ENCODE measurements at places on chromosomes 2 and 18.

GRCh38 chr18:26487437-26487836 is 60.9 kb downstream of the KCTD1 start:
- DNase-seq: no peak

DNA sequence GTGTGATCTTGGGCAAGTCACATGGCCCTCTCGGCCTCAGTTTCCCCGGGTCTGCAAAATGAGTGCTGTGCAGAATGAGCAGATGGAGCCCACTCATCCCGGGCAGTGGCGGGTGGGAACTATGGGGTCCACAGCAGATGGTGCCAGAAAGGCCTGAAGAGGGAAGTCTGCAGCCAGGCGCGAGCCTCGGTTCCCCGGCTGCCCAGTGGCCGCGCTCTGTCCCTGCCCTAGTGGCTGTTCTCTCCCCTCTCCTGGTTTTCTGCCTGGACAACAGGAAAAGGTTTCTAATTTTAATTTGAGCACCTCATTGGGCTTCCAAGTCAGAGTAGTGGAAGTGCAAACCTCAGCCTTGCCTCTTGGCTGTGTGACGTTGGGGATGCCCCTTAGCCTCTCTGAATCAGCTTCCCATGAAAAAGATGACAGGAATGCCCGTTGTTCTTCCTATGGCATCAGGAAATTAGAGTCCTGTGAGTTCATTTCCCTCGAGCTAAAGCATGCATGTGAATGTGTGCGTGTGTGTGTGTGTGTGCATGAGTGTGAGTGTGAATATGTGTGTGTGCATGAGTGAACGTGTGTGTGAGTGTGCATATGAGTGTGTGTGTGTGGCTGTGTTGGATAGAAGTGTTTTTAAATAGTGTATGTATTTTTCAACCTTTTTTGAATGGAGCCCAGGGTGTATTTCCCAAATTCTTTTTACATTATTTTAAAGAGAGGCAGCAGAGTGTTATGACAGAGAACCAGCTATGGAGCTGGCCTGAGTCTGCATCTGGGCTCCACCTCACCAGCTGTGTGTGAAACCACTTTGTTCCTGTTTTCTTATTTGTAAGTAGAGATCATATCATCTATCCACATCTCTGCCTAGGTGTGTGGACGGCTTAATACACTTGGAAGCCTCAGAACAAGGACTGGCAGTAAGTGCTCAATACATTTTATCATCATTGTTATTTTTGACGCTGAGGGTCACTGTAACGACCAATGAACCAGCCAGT is 41.3 kb downstream of the RRM2 start:
- DNase-seq: no peak

DNA sequence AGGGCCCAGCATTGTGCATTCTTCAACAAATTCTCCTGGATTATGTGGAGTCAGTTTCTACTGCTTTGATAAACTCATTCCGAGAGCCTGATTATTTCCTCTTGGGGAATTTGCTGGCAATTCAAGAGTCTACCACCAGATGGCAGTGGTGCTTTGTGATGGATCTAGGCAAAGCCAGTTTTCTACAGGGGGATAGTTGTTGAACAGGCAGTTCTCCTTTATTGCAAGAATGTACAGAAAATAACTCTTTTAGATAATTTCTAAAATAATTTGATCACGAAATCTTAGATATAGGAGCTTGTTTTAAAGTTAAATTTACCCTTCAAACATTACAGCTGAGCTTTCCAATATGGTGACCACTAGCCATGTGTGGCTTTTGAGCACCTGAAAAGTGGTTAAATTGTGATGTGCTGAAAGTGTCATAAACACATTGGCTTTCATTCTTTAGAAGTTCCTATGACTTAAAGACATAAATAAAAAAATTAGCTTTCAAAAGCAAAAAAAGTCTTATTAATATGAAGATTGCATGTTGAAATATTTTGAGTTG is 66.7 kb upstream of the HAAO start:
- DNase-seq: peak; percentile 25

DNA sequence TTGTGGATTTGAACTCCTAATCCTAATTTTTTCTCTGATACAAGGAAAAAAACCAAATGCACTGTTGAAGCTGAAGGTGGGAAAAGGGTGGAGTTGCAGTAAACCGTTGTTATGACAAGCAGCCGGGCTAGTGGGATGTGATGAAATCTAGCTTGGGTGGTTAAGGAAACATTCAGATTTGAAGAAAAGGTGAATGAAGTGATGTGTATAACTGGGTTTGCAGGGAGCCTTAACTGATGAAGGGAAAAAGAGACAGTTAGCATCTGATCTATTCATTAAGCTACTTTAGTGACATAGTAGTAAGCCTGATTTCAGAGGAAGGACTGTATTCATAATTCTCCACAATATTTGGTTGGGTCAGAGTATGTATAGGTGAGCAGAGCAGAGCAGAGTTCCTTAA is 3.5 kb downstream of the EML6 start:
- DNase-seq: no peak

DNA sequence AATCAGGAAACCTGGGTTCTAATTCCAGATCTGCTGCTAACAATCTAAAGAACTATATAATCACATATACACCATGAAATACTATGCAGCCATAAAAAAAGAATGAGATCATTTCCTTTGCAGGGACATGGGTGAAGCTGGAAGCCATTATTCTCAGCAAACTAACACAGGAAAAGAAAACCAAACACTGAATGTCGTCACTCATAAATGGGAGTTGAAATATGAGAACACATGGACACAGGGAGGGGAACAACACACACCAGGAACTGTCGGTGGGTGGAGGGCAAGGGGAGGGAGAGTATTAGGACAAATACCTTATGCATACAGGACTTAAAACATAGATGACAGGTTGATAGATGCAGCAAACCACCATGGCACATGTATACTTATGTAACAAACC is 33.2 kb downstream of the CDH2 start:
- DNase-seq: no peak

DNA sequence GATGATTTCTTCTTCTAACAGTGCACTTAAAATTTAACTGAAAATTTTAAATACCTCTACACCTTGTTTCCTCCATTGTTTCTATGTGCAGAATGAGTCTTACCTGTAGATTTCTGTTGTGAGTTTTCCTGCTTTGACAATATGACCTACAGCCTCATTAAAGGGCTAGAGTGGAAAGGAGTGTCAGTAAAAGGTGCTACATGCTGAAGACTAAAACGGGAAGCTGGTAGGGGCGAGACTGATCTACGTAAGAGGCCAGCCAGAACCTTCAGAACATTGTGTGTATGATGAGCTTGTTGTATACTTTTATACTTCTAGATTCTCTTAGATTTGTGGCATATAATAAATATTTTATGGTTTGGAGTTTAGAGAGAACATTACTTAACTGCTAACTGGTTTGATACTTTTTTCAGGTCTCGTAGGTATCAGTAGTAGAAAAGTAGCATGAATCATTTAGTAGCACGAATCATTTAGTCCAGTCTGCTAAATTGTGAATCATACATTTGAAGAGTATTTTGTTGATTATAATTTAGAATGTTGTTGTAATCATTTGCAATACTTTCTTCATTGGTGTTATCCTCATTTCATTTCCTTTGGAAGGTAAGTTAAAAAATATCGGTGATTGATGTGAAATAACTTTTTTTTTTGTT is 14.3 kb downstream of the INSIG2 start:
- no peak for DNase-seq

- DNase-seq: no peak
These were observed 46.3 kb downstream of the ARL4C start for GRCh38 chr2:234450431-234451124.

DNA sequence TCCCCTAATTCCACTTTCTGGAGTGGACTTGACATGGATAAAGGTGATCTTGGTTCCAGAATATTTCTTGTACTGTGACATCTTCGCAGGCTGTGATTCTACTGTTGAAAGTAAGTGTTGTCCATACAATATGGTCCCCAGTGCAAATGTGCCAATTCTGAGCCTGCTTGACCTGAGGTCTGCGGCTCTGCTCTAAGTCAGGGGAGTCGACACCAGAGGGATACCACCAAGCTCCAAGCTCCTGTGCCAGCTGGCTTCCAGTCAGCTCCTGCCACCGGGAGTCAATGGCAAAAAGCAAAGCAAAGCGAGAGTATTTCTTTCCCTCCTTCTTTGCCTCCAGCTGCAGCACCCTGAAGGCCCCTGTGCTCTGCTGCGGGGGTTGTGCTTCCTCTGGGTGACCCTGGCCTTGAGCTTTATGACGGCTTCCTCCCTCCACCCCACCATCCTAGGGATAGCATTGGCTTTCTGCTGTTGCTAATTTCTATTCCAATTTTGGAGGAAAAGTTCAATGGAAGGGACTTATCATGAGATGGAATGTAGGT is 50.4 kb downstream of the SLC35F5 start:
- no peak for DNase-seq

DNA sequence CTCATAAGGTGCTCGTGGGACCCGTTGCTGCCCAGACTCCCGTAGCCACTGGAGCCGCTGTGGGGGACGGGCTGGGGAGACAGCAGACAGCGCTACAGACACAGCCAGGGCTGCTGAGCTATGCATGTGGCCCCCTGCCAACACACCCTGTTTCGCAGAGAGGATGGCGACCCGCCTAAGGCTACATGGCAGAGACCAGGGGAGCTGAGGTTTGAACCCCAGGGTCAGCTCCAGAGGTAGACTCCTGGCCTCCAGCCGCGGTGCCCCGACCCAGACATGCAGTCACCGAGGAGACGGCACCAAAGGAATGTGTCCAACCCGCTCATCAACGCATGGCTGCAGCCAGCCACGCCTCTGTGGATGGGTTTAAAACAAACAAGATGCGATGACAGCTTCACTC is 21.0 kb upstream of the HES6 start:
- no peak for DNase-seq

- no peak for DNase-seq
These were observed 290.9 kb downstream of the LPIN1 start for GRCh38 chr2:12037301-12037700.

- DNase-seq: no peak
These were observed 122.4 kb downstream of the HIBCH start for GRCh38 chr2:190197143-190197720.

- no peak for DNase-seq
These were observed 122.8 kb downstream of the SLC4A10 start for GRCh38 chr2:161746891-161747535.

GRCh38 chr2:8324901-8325300 is 357.0 kb upstream of the ID2 start:
- DNase-seq: no peak

GRCh38 chr2:239328351-239329191 is 72.2 kb downstream of the HDAC4 start:
- peak; percentile 68 for DNase-seq

DNA sequence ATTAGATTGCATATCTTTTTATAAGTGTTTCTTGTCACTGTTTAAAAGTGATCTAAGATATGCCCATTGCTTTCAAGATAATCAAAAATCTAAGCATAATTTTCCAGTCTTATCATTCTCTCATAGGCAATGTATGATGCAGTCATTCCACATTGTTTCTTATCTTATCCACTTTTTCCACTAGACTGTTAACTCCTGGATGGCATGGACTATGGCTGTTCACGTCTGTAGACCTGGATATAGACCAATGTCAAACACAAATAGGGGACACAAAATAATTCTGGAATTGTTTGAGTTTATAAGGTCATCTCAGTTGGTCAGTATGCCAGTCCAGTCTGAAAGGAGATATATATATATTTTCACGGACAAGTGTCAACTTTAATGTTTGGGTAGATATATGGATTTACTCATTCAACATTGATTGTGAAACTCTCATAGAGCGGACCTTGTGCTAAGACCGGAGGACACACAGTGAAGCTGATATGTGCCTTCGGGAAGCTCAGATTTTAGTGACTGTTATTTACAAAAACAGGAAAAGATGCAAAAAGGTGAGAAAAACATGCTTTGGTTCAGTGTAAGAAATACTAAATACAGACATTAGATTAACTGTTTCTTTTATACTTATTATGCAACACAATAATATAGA is 689.4 kb upstream of the SLC8A1 start:
- no peak for DNase-seq

- DNase-seq: no peak
These were observed 98.7 kb downstream of the FHOD3 start for GRCh38 chr18:36396190-36396589.

GRCh38 chr2:105576440-105577241 is 168.1 kb upstream of the NCK2 start:
- DNase-seq: peak; percentile 26

GRCh38 chr2:241373446-241373845 is 17.4 kb downstream of the FARP2 start:
- DNase-seq: no peak

DNA sequence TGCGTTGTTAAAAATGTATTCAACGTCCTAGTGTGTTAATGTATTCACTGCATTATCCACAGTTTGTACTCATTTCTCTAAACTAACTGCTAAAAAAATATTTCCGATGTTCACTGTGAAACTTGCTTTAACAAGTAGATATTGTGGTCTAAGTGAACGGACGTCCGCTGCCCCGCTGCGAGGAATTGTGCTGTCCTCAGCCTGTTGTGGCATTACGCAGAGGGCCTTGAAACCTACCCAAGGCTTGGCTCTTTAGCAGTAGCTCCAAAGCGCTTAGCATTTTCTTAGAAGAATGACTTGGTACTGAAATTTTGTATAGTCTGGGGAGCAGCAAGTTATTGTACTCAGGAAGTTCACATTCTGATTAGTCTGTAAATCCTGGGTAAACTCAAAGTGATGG is 136.5 kb upstream of the SP5 start:
- DNase-seq: no peak

- no peak for DNase-seq
These were observed 45.9 kb upstream of the CNGA3 start for GRCh38 chr2:98300141-98300874.

GRCh38 chr2:187640926-187641510 is 86.8 kb upstream of the TFPI start:
- no peak for DNase-seq

- DNase-seq: peak; percentile 0
These were observed 147.9 kb downstream of the GALNT3 start for GRCh38 chr2:165645930-165646831.

DNA sequence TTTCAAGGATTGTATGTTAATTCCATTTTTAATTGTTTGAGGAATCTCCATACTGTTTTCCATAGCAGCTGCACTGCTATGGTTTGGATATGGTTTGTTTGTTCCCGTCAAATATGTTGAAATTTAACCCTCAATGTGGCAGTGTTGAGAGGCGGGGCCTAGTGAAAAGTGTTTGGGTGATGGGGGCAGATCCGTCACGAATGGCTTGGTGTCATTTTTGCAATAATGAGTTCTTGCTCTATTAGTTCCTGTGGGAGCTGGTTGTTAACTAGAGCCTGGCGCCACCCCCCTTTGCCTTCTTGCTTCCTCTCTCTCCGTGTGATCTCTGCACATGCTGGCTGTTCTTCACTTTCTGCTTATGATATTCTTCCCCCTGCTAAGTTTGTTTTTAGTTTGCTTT is 71.4 kb upstream of the LDLRAD4 start:
- no peak for DNase-seq

DNA sequence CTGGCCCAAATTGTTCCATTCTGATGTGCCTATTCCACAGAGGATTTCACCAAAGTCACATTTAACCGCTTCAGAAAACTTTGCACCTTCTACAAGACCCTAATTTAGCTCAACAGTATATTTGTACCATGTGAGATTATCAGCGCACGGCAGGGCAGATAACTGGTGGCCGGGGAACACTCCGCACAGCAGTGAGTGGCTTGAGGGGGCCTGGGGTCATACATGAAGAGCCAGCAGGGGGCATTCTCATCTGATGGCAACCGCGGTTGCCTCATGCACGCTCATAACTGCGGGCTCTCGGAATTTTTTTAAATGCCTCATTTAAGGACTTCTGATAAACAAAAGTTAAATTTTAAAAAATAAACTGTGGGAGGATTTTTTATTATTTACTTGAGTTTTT is 84.1 kb downstream of the BIN1 start:
- no peak for DNase-seq
